ENCODE measurements at places on chromosomes 6 and 20.
A peak's percentile ranks its signal among the peaks of the same experiment; 100 is the strongest.

DNA sequence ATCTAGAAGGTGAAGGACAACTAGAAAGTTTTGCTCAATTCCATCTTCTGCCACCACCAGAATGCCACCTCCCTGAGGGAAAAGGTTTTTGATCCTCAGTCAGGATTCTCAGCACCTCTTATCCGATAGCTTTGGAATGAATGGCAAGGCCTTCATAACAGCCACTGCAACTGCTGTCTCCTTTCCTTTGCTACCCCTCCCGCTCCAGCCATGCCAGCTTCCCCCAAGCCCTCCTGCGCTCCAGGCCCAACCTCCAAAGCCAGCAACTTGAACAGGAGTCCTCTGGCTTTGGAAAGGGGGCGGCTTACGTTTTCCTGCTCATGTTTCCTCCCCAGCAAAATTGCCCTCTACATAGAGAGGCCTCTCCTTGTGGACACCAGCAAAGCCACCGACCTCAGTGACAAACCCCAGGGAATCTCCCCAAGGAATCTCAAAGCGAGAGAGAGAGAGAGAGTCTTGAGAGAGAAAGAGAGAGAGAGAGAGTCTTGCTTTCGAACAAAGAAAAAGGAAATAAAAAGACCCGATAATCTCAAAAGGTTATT, 420 bp upstream of the BTN2A1 start:
- DNase-seq, result no peak

GRCh38 chr6:28105245-28105639, 19.2 kb upstream of the ZSCAN16 start:
- no peak for DNase-seq

GRCh38 chr6:149755300-149756260, 6.0 kb downstream of the PCMT1 start:
- no peak for DNase-seq

GRCh38 chr20:32357375-32357868, 709 bp upstream of the ASXL1 start:
- DNase-seq, result no peak

DNA sequence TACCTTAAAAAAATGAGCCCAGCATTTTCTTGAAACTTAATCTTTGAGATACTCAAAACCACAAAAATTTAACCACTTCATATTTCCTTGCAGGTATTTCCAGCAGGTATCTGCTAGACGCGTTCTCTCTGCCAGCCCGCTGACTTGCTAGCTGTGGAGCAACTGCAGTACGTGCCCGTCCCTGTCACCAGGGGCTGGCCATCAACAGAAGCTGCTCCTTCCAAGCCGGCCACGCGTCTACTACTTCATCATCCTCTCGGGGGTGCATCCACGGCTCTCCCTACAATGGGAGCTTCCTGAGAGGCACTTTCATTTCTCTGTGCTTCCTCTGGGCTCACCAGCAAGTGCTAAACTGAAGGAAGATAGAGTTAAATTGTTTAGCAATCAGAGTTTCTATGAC, 132.4 kb downstream of the DTNBP1 start:
- DNase-seq, result no peak

GRCh38 chr20:21505161-21505809, 8.6 kb downstream of the NKX2-2 start:
- DNase-seq, result peak; percentile 55

DNA sequence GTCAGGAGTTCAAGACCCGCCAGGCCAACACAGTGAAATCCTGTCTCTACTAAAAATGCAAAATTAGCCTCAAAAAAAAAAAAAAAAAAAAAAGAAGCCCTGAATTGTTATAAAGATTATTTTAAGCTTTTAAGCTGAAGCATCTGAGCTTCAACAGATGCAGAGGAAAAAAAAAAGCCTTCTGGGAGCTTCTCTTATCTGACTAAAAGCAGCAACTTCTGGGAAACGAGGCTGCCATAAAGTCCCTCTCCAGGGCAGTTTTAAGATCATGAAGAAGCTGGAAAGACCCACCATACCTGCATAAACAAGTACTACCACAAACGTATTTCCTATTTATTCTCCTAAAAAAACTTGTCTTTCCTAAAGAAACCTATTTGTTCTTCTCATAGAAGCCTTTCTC, 3.6 kb downstream of the SERINC3 start:
- DNase-seq, result no peak

DNA sequence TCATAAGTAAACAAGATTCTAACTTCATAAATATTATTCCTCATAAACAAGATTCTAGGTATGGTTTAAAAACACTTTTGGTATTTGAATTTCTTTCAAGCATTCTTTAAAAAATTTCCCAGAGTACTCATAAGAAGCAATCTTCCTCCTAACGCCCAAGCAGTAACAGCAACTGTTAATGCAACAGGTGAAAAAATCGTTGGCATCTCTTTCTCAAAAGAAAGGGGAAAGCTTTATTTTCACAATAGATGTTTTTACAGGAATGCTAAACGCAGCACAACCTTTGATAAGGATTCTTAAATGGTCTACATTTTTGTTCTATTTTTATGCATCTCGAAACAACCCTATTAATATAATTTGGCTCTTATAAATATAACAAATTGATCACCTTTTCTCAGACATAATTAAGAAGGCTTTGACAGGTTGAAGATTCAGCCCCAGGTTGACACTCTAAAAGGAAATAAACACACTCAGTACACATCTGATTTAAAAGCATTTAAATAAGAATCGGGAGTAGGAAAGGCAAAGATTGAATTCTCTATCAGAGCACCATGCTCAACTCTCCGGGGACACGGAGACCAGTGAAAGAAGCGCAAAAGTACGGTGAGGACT, 634 bp downstream of the AHI1 start:
- no peak for DNase-seq

- no peak for DNase-seq
Observed at GRCh38 chr20:14848806-14849205, 511.4 kb upstream of the FLRT3 start.
